ENCODE measurements at places on chromosomes 7 and 10.

DNA sequence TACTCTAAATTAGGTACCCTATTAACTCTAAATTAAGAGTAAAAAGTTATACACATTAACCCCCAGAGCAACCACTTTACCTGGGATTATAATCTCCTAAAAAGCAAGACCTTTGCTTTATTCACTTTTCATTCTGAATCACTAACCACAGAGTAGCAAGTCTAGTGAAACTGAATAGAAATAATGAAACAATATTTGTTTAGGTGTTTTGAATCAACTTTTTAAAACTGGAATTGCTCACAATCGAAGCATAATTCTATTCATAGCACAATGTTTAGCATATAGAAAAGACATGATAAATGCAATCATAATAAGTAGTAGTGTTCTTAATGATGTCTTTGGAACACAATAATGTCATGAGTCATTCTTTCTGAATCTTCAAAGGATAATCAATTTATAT, 37.0 kb upstream of the CASD1 start:
- no peak for DNase-seq

DNA sequence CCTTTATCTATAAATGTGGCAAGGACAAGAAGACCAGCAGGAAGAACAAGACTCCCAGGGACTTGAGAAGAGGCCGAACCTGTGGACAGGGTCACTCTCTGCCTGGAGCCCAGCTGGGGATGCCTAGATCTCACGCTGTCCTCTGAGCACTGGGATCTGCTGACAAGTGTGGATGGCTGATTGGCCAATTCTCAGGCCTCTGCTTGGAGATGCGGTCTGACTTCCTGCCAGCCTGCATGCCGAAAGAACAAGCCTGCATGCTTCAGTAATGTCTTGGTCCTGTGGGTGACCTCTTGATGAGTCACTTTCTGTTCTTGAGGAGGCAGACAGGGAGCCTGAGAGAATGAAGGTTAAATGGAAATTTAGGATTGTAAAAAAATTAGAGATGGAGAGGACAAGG, 84.7 kb downstream of the TMEM178B start:
- peak; percentile 27 for DNase-seq

GRCh38 chr7:99106821-99107241, 37.1 kb downstream of the SMURF1 start:
- no peak for DNase-seq

- peak; percentile 25 for DNase-seq
Measured at GRCh38 chr10:97532935-97533671, 34.4 kb downstream of the UBTD1 start.

- DNase-seq = peak; percentile 16
Measured at GRCh38 chr7:136134503-136134902, 157.3 kb upstream of the MTPN start.

DNA sequence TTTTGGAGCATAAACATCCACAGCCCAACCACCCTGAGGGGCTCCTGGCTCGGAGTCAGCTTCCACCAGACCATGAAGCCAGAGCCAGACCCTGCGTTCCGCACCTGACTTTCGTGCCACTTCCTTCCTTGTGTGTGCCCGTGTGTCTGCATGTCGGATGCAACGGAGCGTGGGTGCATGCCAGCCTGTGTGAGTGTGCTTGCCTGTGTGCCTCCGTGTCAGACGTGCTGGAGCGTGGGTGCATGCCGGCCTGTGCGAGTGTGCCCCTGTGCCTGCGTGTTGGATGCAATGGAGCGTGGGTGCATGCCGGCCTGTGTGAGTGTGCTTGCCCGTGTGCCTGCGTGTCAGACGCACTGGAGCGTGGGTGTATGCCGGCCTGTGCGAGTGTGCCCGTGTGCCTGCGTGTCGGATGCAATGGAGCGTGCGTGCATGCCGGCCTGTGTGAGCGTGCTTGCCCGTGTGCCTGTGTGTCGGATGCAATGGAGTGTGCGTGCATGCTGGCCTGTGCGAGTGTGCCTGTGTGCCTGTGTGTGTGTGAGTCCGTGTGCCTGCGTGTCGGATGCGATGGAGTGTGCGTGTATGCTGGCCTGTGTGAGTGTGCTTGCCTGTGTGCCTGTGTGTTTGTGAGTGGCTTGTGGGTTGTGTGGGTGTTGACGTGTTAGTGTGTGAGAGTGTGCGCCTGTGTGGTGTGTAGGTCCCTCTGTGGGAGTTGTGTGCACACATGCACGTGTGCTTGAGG, 28.1 kb upstream of the KNDC1 start:
- no peak for DNase-seq

- DNase-seq = no peak
Measured at GRCh38 chr7:74302745-74303221, 13.6 kb downstream of the CLIP2 start.

- DNase-seq = no peak
Measured at GRCh38 chr7:135536150-135536549, 21.6 kb upstream of the NUP205 start.

DNA sequence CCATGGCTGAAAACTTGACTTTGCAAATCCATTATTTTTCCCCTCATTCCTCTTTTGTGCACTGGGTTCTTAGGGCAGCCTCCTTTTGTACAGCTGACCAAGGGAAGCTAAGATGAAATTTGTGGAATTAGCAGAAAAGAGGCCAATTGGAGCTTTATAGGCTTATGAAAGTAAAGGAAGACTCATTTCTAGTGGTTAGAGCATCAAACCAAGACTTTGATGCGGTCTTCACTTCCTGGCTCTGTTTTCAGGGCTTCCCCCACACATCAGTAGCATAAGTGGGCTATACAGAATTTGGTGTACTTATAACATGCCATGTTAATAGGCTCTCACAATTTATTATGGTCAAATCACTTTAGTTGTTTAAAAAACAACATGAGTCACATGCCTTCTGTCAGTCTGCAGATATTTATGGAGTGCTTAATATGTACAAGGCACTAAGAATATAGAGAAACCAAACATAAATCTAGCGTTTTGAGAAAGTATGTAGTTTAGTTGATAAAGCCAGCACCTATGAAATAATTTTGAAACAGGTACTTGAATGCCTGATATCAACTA, 5.7 kb downstream of the AUTS2 start:
- DNase-seq = no peak

DNA sequence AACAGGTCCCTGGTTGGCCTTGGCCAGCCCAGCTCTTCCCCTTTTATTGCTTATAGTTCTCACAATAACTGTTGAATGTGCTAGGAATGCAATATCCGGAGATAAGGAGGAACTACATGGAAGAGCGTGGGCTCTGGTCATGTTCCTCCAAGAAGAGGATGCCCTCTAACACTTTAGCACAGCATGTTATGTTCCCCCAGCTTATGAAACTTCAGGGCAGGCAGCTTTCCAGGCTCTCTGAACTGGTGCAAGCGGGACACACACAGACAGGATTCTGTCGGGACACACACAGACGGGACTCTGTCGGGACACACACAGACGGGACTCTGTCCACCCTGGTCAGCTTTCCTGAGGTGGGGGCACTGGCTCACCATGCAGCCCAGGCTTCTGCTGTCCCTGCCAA, 141.6 kb downstream of the PKD1L1 start:
- DNase-seq = no peak

DNA sequence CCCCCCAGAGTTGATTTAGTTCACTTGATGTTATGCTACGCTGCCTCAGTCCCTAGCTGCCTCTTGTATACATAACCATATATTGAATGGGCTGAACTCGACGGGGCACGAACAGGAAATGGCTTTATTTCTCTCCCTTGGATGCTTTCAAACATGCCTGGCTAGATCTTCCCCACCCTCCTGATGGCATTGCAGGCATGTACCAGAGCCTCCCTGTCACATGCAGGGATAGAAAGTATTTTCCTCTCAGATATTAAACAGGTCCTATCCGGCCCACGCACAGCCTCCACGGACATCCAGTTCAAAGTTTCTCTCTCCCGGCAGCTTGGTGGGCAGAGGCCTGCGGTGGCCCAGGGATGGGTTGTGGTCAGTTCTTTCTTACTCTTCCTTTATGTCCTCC, 422.1 kb downstream of the RPS24 start:
- no peak for DNase-seq

GRCh38 chr7:23055582-23056178, 41.8 kb upstream of the HYCC1 start:
- DNase-seq = peak; percentile 9

GRCh38 chr7:105013816-105014692, at the start of gene KMT2E:
TSS of gene KMT2E (plus strand) at chr7:105014205. CDS start at chr7:105040953, 26,748 bp downstream.
- peak; percentile 90 for DNase-seq

DNA sequence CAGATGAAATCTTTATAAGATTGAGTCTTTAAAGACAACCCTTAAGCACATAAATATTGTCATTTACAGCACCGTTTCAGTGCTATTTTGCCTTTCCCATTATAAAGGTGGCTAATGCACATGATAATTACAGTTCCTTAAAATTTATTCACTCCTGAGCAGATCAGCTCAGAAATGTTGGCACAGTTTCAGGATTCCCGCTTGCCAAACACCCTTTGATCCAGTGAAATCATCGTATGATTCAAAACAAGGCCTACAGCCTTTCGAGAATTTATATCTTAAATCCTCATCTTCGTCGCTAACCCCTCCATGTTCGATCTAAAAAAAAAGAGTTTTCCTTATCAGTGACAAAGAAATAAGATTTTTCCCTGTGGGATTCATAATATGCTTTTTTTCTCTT, 14.1 kb upstream of the SOSTDC1 start:
- no peak for DNase-seq

- DNase-seq = no peak
Measured at GRCh38 chr10:119480667-119481066, 61.9 kb downstream of the RGS10 start.

- DNase-seq = no peak
Measured at GRCh38 chr7:157900556-157900955, 563.8 kb downstream of the DNAJB6 start.

DNA sequence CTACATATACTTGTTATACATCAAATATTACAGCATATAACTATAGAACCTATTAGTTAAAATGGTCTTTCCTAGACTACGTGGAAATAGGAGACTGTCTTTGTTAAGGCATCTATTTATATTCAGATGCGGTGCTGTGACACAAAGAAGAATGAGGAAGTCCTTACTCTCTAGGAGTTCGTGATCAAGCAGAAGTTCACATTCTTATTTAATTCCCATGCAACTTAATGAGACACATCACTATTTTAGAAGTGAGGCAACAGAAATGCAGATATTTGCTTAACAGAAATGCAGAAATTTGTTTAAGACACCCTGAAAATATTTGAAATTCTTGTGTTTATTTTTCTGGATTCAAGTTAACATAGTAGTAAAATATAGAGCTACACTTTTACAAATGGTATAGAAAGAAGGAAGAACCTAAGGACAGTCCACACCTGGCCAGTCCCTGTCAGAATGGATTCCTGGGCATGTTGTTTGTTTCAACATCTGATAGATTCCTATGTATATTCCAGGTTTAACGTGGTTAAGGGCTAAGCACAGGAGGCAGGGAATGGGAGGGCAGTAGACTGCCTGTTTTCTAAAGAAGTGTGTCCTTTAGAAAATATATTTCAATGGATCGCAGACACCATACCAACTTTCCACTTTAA, 70.6 kb upstream of the NXPH1 start:
- no peak for DNase-seq

- peak; percentile 84 for DNase-seq
Measured at GRCh38 chr7:92880212-92881090, 44.1 kb upstream of the CDK6 start.

- no peak for DNase-seq
Measured at GRCh38 chr7:2939193-2939885, 95.2 kb upstream of the GNA12 start.

- DNase-seq = peak; percentile 88
Measured at GRCh38 chr7:51162724-51163329, 153.8 kb downstream of the COBL start.

GRCh38 chr7:15459018-15459615, 102.7 kb downstream of the AGMO start:
- no peak for DNase-seq

DNA sequence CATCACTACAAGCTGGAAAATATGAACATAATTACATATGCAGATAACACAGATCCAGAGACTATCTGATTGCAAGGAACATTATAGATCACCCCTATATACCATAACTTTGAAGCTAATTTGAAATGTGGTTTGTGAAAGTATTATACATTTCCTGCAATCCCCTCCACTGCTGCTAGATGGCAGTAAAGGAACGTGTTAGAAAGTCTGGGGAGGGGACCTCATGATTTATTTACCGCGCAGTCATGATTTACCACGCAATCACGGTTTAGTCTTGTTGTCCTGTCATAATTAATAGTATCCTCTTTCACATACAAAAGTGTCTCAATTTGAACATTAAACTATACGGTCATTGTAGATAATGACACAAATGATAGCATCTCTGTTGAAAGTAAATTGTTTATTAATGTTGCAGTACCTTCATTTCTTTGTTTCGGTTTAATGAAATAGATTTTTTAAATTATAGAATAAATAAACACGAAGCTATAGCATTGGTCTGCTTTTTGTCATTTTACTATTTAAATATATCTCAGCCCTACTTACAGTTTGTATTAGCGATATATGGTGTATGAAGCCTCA, 145.3 kb upstream of the PRSS1 start:
- no peak for DNase-seq

- no peak for DNase-seq
Measured at GRCh38 chr7:31029251-31030042, 22.7 kb upstream of the ADCYAP1R1 start.

- DNase-seq = no peak
Measured at GRCh38 chr10:19701427-19702052, 114.7 kb upstream of the PLXDC2 start.

Data from ELF-1 (cell line).